ENCODE measurements at places on chromosomes 4 and X.

GRCh38 chr4:55169352-55169961 is 44.1 kb upstream of the KDR start:
- no peak for DNase-seq

DNA sequence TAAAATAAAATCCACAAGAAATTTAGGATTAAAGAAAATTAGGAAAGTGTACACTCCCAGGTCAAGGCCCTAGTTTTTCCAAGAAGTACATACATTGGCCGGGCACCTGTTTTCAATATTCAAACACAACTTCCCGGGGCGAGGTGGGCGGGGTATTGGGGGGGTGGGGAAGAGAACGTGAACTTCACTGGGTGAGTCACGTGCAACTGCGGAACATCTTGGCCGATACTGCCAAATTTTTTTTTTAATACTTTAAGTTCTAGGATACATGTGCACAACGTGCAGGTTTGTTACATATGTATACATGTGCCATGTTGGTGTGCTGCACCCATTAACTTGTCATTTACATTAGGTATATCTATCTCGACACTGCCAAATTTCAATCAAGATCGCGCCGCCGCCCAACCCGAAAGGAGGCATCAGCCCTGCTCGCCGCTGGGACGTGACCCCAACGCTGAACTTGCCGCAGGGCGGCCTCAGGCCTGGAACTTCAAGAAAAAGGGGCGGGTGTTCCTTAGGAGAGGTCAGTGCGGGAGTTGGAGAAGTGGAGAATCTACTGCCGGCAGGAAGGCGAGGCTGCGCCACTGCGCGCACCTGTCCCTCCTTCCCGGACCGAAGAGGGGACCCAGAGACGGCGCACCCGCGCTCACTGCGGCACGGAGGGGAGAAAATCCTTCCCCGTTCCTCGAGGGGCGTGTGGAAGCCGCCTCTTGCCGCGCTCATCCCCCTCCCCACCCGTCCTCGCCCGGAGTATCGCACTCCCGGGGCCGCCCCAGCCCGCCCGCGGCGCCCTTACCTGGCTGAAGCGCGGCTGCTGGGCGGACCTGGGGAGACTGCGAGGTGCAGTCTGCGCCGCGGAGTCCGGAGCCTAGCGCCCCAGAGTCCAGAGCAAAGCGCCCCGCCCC is at the start of gene TEC:
TEC (minus strand) TSS at position 883 of the 905 bp plus-strand sequence. CDS start 41,224 bp downstream, outside the sequence.
- DNase-seq: peak; percentile 31

DNA sequence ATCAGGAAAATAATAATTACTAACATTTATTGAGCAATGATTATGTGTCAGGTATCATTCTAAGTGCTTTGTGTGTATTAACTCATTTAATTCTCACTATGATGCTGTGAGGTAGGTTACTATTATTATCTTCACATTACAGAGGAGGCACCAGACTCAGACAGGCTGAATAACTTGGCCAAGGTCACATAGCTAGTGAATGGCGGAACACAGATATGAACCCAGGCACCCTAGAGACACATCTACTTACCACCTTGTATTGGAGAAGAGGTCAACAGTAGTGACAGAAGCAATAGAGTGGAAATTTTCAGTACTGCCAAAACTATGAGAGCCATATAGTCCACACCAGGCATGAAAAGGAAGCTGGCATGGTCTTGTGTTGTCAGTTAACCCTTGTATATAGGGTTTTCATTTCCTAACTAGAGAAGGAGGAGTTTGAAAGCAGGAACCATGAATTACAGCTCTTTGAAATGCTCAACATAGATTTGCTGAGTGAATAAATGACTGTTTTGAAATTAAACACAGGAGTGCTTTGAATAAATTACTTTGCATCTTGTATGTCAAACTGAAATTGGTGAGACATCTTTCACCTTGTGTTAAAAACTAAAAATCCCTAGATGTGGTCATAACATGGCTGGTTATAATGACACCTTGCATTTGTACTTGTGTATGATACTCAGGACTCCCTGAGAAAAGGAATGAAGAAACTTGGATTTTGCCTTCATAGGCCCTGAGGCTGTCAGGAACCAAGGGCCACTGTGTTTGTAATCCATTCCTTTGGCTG is 71.8 kb downstream of the RTL9 start:
- DNase-seq: no peak

DNA sequence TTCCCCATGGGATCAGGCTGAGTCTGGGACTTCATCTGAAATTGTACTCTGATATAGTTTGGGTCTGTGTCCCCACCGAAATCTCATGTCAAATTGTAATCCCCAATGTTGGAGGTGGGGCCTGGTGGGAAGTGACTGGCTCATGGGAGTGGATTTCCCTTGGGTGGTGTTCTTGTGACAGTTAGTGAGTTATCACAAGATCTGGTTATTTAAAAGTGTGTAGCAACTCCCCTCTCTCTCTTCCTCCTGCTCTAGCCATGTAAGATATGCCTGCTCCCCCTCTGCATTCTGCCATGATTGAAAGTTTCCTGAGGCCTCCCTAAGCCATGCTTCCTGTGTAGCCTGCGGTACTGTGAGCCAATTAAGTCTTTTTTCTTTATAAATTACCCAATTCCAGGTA is 61.0 kb downstream of the RASGEF1B start:
- DNase-seq: no peak

DNA sequence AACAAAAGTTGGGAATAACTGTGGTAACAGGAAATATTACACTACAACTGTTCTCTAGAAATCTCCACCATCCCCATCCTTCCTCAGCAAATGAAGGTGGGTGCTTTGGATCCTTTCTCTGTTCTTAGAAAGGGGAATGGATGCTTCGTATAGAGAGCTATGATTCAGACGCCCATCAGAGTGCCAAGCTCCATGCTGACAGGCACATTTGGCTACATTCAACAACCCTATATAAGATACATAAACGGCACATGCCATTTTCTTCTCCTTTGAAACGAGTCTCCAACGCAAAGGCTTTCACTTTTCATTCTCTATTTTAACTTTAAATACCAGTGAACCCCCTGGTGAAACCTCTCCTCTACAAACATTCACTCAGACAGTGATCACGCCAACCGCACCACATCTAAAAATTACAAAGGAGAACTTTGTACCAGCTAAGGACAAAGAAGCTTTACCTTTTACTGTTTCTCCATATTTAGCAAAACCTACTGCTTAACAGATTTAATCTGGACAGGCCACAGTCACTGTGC is 172.5 kb downstream of the TSPAN5 start:
- no peak for DNase-seq

- DNase-seq: no peak
These were observed 68.5 kb downstream of the CYTL1 start for GRCh38 chr4:4950561-4951290.

DNA sequence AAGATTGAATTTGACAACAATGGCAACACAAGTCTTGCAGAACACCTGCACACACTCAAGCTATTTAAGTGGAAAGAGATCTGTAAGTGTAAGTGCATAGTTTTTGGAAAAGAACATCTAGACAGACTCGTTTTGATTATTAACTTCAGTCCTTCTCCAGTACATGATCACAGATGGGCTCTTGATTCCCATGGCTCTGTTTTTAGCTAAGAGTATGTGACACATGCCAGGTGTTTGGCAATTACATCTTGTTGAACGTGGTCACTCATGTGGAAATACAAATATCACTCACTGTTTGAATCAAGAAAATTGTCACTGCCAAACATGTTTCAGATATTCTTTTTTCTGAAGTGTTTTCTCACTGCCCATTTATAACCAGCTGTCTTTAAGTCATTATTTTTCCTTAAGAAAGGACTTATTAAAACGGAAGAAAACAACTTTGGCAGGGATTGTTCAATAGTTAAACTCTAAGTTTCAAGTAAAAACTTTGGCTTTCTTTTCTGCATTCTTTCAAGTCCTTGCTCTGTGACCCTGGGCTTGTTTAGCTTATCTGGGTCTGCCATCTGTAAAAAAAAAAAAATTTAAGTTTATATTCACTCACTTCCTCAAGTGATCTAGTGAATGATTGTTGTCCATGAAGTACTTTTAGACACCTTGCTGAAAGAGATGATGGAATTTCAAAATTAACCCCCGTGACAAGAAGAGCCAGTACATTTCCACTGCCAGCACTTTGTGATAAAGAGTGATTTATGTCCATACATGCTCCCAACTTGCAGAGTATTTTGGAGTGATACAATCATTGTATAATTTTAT is 125.4 kb downstream of the ATXN3L start:
- DNase-seq: no peak

GRCh38 chrX:41087201-41087600 is 2.0 kb downstream of the USP9X start:
- DNase-seq: no peak

- no peak for DNase-seq
These were observed 28.8 kb downstream of the MSL3 start for GRCh38 chrX:11786862-11787261.

DNA sequence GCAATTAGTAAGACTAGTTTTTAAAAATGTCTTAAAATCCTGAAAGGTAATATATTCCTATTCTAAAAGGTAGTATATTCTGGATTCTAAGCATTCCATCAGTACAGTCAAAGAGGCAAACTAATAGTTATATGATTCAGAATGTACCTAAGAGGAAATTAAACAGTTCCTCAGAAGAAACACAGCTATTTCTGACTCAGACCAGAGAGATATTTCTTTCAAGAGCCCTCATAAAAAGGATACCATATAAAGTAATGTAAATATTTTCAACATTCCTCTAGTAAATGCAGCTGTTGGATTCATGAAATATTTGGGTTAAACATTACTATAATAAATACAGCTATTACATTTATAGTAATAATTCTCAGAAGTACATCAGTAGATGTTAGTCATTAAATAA is 358.3 kb downstream of the MAGEB5 start:
- no peak for DNase-seq

GRCh38 chrX:72714478-72714916 is 391 bp upstream of the PHKA1 start:
- no peak for DNase-seq

DNA sequence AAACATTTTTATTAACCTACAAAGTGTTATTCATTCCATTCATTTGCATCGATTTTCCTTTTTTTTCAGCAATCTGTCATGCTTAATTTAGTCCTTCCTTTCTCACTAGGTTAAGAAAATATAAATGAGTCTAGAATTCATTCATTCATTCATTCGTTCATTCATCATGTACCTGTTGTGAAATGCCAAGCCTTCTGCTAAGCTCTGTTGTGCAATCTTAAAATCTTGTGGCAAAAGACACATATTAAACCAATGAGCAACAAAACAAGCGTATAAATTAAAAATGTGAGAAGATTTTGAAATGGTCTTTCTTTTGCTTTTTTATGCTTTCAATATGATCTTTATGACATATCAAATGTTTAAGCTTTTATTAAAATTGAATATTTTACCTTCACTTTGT is 88.6 kb upstream of the MAD2L1 start:
- no peak for DNase-seq

GRCh38 chr4:16852228-16852627 is 46.2 kb downstream of the LDB2 start:
- DNase-seq: no peak

DNA sequence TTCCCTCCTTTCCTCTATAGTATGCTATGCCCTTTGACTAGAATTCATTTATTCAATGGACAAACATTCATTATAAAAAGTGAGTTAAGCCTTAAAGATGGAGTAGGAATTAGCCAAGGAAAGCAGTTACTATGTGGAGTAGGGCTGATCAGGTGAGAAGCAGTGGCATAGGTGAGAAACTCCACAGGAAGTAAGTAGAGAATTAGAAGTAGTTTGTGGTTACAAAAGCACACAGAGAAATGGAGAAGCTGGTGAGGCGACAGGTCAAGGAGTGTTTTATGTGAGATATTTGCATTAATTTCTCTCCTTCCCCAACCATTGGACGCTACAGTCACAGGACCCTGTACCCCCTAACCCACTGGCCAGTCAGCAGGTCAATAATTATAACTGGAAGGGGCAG is 30.6 kb downstream of the SETD7 start:
- DNase-seq: no peak

DNA sequence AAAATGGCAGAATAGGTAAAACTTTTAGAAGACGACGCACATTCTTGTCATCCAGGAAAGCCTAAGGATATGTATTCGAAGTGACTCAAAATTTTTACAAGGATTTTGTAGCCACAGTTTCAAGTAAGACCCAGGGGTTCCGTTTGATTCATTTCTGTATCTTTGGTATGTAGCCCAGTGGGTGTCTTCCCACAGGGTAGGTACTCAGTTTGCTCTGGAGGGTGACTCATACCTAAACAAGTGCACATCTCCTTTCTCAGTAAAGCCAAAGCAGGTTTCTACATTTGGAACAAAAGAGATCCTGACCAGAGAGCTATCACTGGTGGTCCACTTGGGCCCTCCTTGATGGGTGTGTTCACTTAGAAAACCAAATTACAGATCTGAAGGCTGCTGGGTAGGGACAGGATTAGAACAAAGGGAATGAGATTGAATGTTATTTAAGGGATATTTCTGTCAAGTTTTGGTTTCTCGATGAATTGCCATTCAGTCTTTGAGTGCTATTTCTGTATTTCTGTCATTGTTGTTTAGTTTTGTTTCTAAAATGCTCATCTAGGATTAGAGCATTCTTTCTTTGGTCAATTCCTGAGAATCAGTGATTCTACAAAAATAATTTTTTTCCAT is 56.1 kb downstream of the PLS3 start:
- peak; percentile 74 for DNase-seq

GRCh38 chr4:48248559-48248953 is 21.1 kb downstream of the TEC start:
- DNase-seq: no peak

DNA sequence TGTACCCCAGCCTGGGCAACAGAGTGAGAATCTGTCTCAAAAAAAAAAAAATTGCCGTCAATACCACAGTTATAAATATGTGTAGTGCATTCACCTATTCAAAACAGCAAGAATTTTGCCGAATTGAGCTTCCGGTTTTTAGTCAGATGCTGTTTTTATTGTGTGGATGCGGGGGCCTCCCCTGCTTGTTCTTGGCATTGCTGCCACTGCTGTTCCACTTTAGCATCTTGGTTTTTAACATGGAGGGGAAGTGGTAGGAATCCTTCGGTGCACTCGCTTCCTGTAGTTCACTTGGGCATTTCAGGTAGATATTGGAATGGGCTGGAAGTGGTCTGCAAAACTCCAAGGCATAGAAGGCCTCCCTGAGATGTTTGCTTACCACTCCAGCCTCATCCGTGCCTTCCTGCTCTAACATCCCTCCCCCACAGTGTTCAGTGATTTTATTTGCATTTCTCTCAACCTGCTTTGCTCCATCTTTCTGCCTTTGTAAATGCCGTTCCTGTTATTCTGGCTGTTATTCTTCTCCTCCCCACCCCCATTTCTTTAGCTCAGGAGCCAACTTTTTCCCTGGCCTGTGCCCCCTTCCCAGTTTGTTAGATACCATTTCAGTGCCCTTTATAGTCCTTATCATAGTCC is 25.5 kb downstream of the MOB1B start:
- peak; percentile 28 for DNase-seq

Measured in activated CD4-positive, alpha-beta T cell treated with anti-CD3 and anti-CD28 coated beads, Interleukin-2, Interleukin-4, amounts not matched to agents 100 ng/mL and 50 ng/mL, durations not matched to agents 16 hours and 8 hours (primary cell).